AG09319 (cell line): ENCODE measurements at places on chromosomes 12 and 14.

DNA sequence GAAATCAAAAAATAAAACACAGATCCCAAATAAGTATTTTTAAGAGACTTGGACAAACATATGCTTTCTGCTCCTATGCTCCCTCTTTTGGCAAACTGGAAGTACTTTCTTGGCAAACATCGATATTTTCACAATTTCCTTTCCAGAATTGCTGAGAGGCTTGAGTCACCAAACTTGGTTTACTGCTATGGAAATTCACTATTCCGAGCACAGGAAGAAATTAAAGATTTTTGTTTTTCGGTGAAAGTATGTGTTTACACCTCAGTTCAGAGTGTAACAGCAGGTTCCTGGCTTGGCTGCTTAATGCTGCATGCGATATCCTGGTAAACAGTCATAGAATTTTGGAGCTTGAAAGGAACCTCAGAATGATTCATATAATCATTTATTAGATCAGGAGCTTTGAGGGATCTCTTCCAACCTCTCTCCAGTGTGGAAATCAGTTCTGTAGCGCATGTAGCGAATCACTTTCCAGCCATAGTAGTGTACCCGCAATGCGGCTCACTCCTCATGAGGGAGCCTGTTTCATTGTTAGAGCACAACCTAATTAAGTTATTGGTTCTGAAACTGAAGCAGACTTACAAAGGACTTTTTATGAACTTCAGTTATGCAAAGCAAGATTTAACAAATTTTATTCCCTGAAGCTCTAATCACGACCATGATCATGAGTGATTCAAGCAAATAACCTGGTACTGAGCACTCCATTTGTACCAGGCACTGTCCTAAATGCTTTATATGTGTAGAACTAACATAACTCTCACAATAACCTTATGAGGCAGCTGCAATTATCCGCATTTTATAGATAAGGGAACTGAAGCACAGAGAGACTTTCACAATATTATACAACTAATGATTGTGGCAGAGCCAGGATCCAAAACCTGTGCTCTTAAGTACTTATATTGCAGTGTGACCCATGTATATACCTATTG is 56.4 kb upstream of the ATP2A2 start:
- DNase-seq: peak; percentile 79

- DNase-seq: peak; percentile 15
Measured at GRCh38 chr12:106919910-106920544, 35.7 kb upstream of the TMEM263 start.

DNA sequence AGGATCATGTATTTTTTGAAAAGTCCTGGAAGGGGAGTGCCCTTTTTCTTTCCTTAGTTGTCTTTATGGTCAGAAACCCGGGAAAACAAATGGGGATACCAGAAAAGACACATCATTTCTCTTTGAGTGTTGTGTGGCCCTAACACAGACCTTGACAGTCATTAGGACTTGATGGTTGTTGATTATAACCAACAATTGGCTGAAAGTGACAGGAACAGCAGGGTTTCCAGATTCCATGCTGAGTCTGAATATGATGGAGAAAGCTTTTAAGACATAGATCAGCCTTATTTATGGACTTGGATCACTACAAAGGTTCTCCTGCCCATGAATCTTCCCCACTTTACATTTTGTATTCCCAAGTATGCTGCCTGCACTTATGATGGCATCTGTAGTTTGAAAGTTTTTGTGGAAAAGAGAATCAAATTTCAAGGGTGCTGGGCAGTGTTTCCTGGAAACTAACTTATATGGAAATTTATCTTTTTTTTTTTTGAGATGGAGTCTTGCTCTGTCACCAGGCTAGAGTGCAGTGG is 30.4 kb downstream of the POLR3B start:
- DNase-seq: no peak

GRCh38 chr14:103144085-103144484 is 20.8 kb downstream of the TNFAIP2 start:
- peak; percentile 67 for DNase-seq

DNA sequence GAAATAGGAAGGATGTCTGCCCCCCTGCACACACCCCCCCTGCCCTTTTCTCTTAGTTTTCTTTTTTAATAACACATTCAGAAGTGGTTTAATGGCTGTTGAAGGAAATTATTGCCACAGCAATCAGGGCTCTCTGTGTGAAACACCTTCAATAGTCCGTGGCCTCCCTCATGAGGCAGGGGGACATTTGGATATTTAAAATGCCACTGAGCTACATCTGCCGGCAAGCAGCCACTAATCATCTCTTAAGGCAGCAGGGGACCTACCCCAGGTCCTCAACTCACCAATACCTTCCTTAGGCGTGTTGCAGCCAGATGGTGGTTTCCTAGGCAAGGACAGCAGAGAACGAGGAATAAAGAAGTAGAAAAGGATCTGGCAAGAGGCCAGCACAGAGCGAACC is 283.2 kb downstream of the TTC8 start:
- DNase-seq: no peak

DNA sequence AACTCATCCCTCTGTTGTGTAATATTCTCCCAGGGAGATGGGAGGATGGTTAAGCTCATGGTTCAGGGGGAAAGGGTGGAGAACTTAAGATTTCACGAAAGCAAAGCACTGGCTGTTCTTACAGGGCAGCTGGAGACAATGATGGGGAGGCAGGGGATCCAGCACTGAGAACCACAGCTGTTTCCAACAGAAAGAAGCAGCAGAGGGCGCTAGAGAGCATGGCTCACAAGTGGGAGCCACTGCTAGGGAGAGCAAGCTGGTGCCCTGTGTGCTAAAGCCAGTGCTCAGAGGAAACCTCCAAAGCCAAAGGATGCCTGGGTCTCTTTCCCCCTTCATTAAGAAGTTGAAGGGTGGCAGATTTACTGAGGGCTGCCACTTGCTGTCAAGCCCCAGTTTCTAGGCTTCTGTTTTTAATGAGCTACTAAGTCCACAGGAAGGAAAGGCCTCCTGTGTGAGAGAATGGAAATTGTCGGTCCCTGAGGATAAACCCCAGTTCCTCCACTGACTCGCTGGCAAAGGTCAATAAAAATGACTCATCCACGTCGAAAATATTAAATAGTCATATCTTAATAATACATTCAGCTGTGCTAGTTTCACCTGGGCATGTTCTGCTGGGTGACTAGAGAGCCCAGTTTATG is 199.7 kb downstream of the ANO2 start:
- DNase-seq: peak; percentile 4

DNA sequence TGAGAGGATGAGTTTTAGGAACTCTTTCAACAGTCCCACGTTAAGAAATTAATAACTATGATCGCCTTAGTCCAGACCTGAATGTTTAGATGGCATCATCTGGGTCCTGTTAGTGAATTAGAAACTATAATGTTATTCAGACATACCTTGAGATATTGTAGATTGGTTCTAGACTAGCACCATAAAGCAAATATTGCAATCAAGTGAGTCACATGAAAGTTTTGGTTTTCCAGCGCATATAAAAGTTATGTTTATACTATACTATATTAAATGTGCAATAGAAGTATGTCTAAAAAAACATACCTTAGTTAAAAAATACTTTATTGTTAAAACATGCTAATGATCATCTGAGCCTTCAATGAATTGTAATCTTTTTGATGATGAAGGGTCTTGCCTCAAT is 106.6 kb upstream of the ATP2B1 start:
- DNase-seq: no peak

- no peak for DNase-seq
Measured at GRCh38 chr14:50070230-50070629, 46.1 kb downstream of the VCPKMT start.

DNA sequence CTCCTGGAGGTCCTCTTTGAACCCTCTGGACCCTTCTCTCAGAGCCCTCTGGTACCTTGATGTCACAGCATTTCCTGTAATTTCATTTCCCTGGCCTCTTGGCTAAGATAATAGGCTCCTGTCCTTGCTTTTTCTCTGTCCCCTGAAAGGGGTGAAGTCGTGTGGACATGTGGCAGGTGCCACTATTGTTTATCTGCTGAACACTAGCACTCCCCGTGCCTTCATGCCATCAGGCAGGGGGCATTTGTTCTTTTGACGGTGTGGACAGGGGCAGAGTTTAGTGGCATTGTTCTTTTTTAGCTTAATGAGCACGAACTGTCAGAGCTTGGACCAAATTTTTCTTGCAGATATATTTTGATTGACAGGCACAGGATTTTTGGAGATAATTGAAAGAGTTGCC is 166.0 kb downstream of the RGS6 start:
- no peak for DNase-seq

DNA sequence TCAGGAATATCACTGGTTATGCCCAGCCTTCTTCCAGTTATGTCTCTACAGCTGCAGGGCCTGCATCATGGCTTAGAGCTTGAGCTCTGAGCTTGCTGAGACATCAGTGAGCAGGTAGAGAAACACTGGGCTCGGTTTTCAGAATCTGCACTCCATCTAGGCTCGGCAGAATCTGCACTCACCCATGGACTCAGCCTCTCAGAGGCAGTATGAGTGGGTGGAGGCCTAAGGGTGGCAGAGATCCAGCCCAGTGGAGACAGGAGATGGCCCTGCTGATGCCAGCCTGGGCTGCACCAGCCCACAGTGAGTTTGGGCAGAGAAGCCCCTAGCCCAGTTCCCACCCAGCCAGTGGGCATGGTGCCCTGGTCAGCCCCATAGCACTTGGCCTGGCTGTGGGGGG is 12.8 kb downstream of the KRT80 start:
- DNase-seq: no peak

DNA sequence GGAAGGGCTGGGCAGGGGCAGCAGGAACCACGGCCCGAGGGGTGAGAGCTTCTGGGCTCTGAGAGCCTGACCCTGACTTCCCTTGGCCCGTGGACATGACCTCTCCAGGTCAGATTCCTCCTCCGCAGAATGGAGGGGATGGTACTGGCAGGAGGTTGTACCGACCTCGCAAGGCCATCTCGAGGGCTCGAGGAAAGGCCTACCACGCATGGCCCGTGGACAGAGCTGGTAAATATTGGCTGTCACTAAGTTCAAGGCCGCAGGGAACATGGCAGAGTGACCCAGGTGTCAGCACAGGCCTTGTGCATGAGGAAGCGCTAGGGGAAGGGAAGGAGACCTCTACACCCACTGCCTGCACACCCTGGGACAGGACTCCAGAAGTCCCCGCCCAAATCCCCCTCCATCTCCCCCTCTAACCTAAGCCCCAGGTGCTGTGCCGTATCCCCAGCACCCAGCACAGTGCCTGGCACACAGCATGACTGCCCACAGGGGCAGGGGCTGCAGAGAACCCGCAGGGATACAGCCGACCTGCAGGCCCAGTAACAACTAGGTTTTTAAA is 54.9 kb upstream of the PPP2R5C start:
- DNase-seq: no peak

GRCh38 chr14:36217732-36218131 is 41.2 kb upstream of the PTCSC3 start:
- no peak for DNase-seq

DNA sequence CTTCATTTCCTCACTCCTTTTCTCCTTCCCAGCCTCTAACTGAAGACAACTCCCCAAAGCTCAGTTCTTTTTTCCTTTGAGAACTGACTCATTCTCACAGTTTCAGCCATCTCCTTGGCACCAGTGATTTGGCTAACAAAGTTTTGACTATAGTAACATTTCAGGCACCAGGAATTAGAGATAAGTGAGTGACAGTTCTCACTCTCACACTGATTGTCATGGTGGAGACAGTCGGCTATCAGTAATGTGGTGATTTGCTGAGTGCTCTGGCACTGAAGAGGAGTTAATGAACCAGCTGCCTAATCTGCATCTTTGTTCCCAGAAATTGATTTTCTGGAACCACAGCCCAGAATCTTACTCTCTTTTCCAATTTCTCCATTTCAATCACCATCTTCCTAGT is 29.5 kb downstream of the HELB start:
- DNase-seq: no peak
